ENCODE measurements at places on chromosomes 13 and 19.
A peak's percentile ranks its signal among the peaks of the same experiment; 100 is the strongest.

GRCh38 chr13:47178090-47178950 lies 281.5 kb upstream of the HTR2A start:
- no peak for DNase-seq

GRCh38 chr19:38264486-38265212 lies at the start of gene SPINT2:
TSS of gene SPINT2 (plus strand) at chr19:38264573. CDS start at chr19:38264893, 320 bp downstream.
- no peak for DNase-seq

DNA sequence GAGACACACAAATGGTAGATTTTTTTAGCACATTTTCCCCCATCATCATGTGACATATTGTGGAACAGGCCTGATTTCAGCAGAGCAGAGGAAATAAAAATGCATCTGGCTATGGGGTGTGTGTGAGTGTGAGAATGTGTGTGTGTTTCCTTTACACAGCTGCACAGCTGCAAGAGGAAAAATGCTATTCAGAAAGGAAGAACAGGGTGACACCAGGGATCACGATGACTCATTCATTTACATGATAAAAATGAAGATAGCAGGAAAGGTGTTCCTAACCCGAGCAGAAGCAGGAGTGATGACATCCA lies 469.5 kb upstream of the TSHZ3 start:
- no peak for DNase-seq

DNA sequence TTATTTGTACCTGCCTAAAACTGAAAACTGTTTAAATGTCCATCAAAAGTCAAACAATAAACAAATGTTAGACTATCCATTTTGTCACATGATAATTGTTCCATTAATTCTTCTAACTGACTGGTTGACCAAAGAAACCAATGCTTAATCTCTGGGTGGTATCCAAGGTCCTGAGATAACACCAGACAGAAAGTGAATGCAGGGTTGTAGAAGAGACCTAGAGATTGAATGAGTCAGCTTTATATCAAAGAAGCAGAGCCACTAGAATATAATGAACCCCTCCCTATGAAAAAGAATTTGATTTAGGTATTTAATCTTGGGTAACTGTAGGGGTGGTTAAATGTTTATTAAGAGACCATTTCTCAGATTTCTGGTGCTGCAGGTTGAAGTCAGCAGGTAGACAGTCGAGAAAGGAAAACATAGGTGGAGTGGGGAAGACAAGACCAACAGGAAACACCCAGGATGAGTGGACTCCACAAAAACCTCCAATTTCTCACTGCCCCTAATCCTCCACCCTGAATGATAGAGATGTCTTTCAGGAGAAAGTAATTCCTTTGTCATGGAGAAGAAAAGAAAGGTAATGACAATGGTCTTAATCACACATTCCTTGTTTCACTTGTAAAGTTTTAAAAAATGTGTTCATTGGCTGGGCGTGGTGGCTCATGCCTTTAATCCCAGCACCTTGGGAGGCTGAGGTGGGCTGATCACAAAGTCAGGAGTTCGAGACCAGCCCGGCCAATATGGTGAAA lies 536.4 kb downstream of the IRS2 start:
- DNase-seq: no peak

DNA sequence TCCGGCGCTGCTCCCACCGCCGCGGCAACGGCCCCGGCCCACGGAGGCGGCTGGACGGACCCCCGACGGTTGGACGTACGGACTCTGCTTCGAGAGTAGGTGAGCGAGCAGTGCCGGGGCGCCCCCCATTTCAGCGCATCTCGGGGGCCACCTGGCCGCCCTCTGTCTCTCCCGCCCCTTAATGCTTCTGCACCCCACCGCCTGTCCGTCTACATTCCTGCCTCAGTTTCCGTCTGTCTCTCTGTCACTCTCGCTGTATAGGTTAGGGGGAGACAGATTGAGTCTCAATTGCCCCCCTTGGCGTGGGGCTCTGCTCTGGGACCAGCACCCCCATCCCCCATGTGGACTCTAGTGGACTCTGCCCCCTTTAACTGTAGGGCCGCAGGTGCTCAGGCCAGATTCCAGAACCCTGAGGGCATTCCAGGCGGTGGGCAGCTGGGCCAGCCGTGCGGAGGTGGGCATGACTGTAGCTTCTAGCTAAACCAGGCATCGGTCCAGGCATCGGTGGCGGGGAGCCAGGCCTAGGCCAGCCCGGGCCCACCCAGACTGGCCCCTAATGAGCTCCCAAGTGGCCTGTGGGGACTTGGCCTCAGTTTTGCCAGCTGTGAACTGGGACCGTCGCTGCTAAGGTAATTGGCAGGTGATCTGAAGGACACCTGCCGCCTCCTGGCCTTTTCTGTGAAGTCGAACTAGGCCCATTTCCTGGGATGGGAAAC lies 373 bp downstream of the TNFAIP8L1 start:
- DNase-seq: peak; percentile 29

DNA sequence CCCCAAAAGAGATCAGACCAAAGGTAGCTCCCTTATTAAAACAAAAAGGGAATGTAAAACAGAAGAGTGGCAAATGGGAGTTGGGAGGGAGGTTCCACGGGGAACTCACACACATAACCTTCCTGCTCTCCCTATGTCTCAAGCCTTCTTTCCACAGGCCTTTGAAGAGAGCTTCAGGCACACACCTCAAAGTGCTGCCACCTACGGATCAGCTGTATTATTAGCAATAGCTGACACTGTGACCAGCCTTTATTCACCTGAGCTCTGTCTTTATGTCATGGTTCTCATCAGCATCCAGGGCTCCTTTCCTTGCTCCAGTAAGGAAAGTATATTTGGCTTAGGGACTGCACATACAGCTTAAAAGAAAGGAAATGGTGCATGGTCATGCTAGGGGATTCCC lies 11.3 kb downstream of the ZNF571 start:
- DNase-seq: no peak

- no peak for DNase-seq
Observed at GRCh38 chr13:88718781-88719180, 1047.6 kb downstream of the SLITRK5 start.

- DNase-seq: no peak
Observed at GRCh38 chr13:57784633-57785032, 153.1 kb downstream of the PCDH17 start.

GRCh38 chr13:46297361-46297811 lies 85.7 kb downstream of the LRRC63 start:
- peak; percentile 44 for DNase-seq

- no peak for DNase-seq
Observed at GRCh38 chr19:43674183-43674582, 4.2 kb upstream of the PLAUR start.

- DNase-seq: no peak
Observed at GRCh38 chr19:47511681-47512080, 3.2 kb downstream of the NAPA start.

DNA sequence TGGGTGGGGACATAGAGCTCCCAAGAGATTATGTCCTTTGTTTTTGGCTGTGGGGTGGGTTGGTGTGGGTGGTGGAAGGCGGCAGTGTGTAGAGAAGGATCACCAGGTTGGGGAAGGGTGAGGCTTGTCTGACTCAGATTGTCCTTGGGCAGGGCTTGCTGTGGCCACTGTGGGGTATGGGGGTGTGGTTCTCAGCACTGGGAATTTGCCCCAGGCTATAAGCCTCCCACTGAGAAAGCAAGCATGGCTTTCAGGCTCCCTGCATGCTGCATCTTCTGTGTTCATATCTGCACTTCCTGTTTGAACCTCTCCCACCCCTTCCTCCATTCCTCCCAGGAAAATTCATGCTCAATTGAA lies 34.9 kb downstream of the DNAJC15 start:
- peak; percentile 99 for DNase-seq

DNA sequence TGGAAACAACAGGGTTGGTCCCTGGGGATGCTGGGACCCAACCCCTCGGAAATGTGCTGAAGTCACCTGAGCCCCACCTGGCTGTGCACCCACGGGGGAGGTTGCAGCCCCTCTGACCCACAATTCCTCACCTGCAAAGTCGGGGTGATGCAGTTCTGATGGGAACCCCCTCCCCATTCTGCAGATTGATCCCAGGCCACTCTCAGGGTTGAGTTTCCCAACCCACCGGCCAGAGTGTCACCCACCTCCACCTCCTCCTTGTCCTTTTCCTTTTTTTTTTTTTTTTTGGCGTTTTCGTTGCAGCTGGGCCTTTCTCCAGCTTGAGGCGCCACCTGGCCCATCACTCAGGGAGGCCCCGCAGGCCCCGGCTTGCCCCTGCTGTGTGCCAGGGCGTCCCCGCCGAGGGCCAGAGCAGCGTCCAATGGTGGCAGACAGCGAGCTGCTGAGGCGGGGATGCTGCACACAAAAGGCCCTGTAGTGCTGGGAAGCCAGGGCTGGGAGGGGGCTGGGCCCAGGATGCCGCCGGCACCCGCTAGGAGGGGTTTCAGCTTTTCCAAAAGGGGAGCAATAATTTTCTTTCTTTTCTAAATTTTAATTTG lies 4.6 kb downstream of the PIK3R2 start:
- DNase-seq: no peak

DNA sequence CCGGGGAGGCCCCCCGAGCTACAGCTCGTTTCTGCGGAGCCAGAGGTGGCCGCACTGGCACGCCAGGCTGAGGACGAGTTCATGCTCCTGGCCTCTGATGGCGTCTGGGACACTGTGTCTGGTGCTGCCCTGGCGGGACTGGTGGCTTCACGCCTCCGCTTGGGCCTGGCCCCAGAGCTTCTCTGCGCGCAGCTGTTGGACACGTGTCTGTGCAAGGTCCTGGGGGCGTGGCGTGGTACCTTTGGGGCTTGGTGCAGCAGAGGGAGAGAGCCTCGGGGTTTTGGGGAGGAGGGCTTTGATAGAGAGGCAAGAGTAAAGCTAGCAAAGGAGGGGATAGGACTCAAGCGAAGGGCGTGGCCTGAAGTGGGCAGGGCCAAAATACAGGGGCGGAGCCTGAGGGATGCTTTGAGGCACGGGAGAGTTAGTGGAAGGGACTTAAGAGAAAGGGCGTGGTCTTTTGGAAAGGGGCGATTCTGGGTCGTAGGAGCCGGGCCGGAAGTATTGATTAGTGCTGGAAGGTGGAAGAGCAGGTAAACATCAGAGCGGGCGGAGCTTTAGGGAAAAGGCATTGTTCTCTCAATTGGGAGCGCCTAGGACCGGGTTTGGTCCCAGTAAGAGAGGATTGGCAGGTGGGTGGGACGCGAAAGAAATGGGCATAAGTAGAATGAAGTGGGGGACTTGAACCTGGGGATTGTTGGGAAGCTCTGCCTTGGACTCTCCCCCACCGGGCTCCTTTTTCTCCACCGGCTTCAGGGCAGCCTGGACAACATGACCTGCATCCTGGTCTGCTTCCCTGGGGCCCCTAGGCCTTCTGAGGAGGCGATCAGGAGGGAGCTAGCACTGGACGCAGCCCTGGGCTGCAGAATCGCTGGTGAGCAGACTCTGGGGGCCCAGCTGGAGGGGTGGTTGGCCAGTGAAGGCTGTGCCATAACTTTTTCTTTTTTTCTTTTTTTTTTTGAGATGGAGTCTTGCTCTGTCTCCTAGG lies 1.2 kb downstream of the PPM1N start:
- DNase-seq: peak; percentile 56

- DNase-seq: peak; percentile 37
Observed at GRCh38 chr19:11767633-11768133, 883 bp downstream of the ZNF441 start.

GRCh38 chr19:6832412-6832811 lies 55.0 kb upstream of the ADGRE1 start:
- no peak for DNase-seq

DNA sequence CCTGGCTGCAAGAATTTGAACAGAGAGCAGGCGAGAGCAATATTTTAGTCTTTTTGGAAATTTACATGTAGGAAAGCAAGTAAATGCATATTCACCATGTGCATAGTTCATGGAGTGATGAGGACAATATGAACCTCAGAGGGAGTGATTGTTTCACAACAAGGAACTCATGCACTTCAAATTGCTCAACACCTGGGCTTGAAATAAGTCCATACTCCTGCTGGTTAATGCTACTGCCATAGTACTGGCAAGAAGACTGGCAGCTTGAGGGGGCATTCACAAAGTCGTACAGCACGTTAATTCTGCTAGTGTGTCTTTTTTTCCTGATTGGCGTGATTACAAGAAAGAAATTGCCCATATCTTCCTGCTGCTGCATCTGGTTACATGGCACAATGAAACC lies 267.6 kb downstream of the PCDH17 start:
- DNase-seq: no peak

- no peak for DNase-seq
Observed at GRCh38 chr13:83827338-83827737, 54.9 kb downstream of the SLITRK1 start.

DNA sequence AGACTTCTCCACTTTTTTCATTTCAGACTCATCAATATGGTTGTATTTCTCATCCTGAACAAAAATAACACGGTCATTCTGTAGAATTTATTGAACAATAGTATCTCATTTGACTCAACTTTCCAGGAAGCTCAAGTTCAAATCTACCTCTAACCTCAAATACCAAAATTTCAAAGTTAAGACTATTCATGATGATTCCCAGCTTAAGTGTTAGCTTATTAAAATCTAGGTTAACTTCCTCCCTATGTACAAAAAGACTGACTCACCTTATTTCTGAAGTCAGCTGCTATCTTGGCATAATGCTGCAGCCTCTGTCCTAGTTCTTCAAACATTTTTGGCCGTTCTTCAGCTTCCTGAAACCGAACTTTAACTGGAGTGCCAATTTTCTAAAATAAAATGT lies 23.2 kb downstream of the HSPH1 start:
- DNase-seq: no peak

- peak; percentile 28 for DNase-seq
Observed at GRCh38 chr13:19838865-19839275, 24.6 kb downstream of the ZMYM5 start.

GRCh38 chr13:84430446-84430845 lies 548.2 kb upstream of the SLITRK1 start:
- DNase-seq: peak; percentile 86

DNA sequence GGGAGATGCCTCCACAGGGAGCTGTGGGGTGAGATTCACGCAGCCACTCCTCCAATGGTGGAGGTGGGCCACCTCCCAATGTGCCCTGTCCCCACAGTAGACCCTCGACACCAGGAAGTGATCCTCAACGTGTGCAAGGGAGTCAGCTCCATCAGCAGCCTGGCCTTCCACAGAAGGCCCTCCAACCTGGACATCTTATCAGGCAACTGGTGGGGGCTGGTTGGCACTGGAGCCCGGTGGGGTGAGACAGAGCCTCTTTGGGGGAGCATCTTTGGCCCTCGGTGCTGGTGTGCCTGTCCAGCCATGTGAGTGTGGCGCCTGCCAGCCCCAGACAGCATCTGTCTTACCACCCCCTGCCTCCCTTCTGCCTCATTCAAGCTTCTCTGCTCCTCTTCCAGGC lies 19.7 kb upstream of the RNF17 start:
- no peak for DNase-seq

DNA sequence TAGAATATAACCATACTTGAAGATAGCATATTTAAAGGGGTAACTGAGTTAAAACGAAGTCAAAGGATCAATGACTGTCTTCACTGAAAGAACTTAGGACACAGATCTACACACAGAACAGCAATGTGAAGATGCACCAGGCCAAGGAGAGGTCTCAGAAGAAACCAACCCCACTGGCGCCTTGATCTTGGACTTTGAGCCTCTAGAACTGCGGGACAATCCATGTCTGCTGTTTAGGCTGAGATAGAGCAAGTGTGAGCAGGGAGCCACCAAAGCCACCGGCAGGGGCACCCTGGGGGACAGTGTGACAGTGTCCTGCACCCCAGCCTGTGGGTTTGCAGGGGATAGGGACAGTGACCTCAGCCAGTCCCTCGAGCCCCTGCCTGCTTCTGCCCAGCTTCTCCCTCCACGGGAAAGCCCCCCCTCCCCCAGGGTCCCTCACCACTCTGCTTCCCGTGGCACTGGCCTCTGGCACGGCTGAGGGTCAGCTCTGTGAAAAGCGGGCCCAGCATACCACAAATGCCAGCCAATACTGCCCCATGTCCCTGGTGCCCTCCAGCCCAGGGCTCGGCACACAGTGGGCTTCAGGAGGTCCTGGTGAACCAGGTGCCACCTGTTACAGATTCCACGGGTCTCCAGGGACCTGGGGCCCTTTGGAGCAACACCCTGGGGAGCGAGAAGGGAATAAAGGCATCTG lies 40.8 kb downstream of the KLF2 start:
- no peak for DNase-seq

Data from EL (cell line).